ENCODE measurements at places on chromosomes 5 and 9.

- no peak for DNase-seq
Observed at GRCh38 chr9:20604562-20604961, 17.7 kb downstream of the MLLT3 start.

DNA sequence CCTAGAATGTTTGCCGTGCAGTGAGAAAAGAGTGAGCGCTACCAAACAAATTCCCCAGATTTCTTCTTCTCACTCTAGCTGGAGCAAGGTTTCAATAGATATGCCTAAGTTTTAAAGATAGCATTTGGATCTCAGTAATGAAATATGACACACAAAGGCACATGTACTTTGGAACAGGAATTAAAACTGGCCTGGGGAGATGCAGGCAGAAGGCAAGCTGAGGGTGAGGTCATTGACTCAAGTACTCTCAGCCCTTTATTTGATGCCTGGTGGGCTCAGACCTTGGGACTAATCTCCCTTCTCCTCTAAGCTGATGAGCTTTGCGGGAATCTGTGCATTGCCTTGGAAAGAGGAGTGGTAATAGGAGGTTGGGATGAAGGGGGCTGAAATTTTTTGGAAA, 323.3 kb upstream of the SLC30A5 start:
- DNase-seq: no peak

- DNase-seq: no peak
Observed at GRCh38 chr5:120314191-120314590, 149.9 kb upstream of the PRR16 start.

GRCh38 chr5:31860726-31861433, 221.9 kb downstream of the PDZD2 start:
- DNase-seq: no peak

- DNase-seq: no peak
Observed at GRCh38 chr9:29394855-29395254, 1821.6 kb upstream of the C9orf72 start.

DNA sequence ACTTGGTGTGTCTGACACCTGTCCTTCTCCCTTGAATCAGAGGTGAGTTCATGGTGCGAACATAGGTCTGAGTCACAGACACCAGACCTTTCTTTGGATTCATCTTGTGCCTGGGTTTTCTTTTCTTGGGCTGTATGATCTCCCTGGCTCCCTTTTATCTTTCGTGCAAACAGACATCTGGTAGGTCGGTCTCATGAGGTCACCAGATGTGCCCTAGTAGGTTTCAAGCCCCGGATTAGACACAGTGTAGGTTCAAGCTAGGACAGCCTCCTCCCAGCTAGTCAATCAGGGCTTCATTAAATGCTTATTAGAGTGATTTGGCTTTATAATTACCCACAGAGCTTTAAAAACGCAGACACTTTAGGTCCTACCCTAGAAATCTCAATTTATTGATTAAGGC, 106.0 kb upstream of the MYO10 start:
- DNase-seq: no peak

DNA sequence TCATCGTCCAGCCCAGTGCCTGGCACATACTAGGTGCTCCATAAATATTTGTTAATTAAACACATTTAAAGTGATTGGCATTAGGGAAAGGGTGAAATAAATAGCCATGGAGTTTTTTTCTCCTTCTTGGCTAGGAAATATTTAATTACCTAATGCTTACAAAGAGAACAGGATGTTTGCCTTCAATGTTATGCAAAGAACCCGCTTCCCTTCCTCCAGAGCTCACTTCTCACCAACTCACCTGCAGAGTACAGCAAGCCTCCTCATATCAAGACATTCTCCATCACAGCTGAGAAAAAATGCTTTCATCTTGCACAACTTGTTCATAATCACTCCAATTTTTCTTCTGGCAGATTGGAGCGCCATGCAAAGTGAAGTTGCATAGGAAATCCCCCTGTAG, 161.7 kb upstream of the STK32A start:
- no peak for DNase-seq

GRCh38 chr9:12516573-12516972, 176.6 kb upstream of the TYRP1 start:
- DNase-seq: no peak

DNA sequence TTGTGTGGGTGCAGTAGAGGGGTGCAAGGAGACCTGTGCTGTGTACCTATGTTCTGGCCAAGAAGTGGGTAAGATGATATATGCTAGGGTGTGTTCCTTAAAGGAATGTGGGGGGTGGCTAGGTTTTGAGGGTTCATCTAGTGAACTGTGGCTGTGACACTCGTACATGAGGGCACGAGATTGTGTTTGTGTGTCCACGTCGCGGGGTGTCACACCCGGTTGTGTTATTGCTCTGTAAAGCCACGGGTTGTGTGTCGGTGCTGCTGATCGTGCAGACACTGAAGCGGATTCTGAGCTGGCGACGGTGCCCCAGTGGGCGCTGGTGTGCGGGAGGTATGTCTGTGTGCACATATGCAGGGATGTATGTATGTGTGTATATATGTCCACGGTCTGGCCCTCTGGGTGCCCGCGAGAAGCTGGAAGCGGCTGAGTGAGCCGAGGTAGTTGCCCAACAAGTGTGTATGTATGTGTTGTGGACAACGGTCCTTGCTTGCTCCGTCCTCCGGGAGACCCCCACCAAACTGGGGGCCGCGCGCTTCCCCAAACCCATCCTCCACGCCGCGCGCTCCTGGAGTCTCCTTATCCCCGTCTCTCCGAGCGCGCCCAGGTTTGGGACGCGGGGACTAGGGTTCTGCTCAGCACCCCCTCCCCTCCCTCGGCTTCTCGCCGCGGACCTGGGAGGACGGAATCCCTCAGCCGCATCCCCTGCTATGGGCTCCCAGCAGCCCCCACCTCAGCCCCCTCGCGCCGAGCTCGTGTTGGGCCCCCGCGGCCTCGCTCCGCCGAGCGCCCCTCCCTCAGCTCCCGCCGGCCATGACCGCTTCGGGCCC, 639 bp downstream of the PCDH1 start:
- DNase-seq: peak; percentile 80

- DNase-seq: no peak
Observed at GRCh38 chr5:135978212-135978631, 23.4 kb upstream of the LECT2 start.

GRCh38 chr5:143030349-143030748, 260.2 kb downstream of the ARHGAP26 start:
- DNase-seq: no peak

GRCh38 chr5:170861917-170862766, at the start of gene RANBP17:
TSS of gene RANBP17 (plus strand) at chr5:170862018.
- peak; percentile 89 for DNase-seq

DNA sequence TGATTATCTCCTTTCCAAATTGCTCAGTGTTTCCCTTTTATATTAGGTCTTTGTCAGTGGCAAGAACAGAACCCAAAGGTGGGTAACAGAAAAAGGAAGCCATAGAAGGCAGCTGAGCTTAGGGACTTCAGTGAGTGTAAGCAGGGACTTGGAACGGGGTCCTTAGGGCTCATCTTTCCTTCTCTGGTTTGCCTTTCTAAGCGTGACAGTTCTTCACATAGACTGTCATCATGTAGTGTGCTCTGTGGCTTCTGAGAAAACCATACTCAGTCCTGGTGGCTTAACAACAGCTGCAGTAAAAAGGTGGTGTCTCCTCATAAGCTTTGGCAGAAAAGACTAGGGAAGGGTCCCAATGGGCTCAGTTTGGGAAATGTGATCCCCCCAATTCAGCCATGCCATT, 108.8 kb downstream of the SLC12A2 start:
- no peak for DNase-seq

DNA sequence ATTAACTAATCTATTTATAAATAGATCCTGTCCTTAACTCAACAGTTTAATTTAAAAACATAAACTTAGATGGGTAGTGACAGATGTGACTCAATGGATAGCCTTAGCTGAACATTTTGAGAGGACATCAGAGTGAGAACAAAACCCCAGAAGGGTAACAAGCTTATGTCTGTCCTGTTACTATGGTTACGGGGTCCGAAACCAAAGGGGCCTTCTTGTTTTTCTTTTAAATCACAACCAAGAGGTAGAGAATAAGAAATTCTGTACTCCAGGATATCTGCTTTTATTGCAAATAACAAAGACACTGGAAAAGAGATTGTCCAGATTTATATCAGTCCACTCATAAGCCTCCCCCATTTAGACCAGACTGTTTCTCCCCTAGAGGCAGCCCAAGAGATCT, 612.1 kb downstream of the MTRR start:
- no peak for DNase-seq

GRCh38 chr5:167638816-167639215, 652.6 kb upstream of the WWC1 start:
- no peak for DNase-seq

DNA sequence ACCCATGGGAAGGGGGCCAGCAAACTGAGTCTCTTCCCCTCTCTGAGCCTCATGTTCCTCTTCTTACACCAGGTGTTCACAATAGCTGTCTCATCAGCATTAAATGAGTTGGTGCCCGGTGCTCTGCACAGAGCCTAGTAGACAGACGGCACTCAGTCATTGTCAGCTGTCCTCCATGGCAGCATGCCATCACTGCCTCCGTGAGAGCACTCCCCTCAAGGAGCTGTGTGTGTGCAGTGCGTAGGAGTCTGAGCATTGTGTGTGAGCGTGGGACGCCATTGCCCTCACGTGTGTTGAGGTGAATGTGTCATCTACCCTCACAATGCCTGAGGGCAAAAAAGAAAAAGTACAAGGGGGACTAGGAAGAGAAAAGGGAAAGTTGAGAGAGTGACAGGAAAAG, 536.5 kb downstream of the CDK5RAP2 start:
- DNase-seq: peak; percentile 3

DNA sequence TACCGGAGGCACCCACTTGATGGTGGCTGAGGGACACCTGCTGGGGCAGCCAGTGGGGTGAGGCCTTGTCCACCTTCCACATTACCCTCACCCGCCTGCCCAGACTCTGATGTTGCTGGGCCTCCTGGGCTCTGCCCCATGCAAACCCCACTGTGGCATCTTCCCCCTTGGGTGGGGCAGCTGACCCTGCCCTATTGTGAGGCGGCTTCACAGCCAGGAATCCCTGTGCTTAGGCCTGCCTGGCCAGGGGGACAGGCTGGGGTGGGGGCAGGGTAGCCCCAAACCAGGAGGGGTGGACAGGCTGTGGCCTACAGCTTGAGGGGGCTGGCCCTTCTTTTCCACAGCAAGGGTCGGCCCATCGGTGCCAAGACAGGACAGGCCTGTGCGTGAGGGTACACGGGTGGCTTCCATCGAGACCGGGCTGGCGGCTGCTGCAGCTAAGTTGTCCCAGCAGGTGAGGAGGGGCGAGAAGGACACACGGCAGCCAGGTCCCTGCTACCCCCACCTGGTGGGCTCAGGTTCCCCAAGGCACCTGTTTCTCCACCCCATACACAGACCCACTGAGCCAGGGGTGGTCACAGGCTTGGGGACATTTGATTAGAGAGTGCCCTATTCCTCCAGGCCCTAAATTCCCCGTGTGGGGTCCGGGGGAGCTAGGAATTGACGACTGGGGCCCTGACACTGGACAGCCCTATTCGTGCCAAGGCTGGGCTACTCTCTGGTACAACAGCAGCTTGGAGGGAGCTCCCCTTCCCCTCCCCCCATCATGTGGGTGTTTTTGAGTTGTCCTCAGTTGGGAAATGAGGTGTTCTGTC, 99.2 kb downstream of the PHF2 start:
- DNase-seq: no peak

- DNase-seq: no peak
Observed at GRCh38 chr5:79886925-79887655, 104.0 kb downstream of the MTX3 start.

DNA sequence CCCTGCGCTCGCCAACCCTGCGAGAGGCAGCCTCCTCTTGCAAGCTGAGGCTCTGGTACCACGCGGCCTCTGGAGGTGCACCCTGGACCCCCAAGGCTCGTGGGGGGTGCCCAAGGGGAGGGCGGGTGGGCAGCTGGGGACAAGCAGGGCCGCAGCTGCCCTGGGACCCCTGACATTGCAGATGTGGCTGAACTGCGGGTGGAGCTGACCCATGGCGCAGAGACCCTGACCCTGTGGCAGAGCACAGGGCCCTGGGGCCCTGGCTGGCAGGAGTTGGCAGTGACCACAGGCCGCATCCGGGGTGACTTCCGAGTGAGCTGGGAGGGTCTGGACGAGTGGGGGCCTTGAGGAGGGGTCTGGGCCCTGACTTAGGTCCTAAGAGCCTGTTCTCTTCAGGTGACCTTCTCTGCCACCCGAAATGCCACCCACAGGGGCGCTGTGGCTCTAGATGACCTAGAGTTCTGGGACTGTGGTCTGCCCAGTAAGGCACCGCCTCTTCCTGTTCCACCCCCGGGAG, 1.5 kb downstream of the MAMDC4 start:
- DNase-seq: no peak

DNA sequence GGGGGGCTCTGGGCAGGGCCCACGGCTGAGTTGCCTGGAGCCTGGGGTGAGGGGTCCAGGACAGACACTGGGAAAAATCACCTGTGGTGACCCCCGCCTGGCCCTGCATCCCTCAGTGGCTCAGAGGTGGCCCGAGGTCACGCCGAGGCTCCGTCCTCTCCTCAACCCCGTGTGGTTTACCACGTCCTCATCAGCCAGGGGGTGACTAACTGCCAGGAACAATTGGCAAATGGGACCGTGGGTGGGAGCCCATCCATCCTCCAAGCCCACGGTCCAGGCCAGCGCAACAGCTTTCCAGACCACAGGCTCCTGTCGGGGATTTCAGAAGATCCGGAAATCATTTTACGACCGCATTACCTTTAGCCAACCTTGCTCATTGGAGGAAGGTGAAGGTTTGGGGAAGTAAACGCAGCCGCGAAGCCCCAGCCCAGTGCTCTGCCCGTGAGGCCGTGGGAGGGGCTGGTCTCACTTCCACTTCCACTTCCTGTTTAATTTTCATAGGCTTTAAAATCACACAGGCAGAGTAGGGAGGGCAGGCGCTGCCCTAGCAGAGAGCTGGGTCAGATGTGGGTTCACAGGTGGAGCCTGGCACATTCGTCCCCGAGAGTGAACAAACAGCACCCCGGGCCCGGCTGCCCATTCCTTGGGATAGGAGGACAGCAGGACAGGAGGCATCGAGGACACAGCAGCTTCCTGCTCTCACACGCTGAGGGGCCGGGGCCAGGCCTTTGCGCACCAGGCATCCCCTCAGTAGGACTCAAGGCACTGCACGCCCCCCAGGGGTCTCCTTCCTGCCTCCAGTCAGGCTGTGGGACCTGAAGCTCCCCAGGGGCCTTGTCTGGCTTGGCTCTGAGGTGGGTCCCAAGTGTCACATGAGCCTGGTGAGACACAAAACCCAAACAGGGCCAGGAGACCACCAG, 19.8 kb upstream of the SLC9A3 start:
- DNase-seq: peak; percentile 85

DNA sequence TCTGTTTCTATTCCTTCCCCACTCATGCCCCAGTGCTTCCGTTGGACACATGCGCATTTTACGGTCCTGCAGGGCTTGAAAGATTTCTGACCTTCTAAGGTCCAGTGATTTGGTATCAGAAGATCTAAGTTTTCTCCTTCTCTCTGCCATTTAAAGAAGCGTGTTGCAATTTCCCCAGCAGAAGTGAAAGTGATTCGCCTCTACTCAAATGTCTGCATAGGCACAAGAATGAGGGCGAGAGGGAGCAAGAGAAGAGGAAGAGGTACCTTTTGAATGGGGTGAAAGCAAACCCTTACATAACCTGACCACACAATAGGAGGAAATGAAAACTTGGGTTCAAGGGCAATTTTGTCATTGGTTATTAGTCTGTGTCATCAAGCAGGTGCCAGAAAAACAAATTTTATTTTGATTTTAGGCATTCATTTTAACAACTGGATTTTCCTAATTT, 31.7 kb upstream of the NR3C1 start:
- no peak for DNase-seq

GRCh38 chr9:117412841-117413240, 2.0 kb downstream of the ASTN2 start:
- no peak for DNase-seq

GRCh38 chr5:39624890-39625289, 200.1 kb upstream of the DAB2 start:
- DNase-seq: no peak

- DNase-seq: no peak
Observed at GRCh38 chr9:32345243-32345642, 39.2 kb upstream of the ACO1 start.

Measured in SW480 (cell line).